ENCODE measurements at places on chromosomes 4 and X.

- H3K36me3 ChIP-seq, result no peaks in the 10 kb centered on the region
- no peaks in the 10 kb centered on the region for H3K4me1 ChIP-seq
- H3K27me3 ChIP-seq, result no peaks in the 10 kb centered on the region
- no peak overlapping the region for H3K4me3 ChIP-seq
- no peak for DNase-seq
- no peak overlapping the region for H3K27ac ChIP-seq
Measured at GRCh38 chrX:36898301-36898700, 109.9 kb upstream of the FAM47C start.

GRCh38 chr4:82467471-82467870 is 37.1 kb downstream of the ENOPH1 start:
- no peaks in the 10 kb centered on the region for H3K27me3 ChIP-seq
- no peak overlapping the region for H3K27ac ChIP-seq

DNA sequence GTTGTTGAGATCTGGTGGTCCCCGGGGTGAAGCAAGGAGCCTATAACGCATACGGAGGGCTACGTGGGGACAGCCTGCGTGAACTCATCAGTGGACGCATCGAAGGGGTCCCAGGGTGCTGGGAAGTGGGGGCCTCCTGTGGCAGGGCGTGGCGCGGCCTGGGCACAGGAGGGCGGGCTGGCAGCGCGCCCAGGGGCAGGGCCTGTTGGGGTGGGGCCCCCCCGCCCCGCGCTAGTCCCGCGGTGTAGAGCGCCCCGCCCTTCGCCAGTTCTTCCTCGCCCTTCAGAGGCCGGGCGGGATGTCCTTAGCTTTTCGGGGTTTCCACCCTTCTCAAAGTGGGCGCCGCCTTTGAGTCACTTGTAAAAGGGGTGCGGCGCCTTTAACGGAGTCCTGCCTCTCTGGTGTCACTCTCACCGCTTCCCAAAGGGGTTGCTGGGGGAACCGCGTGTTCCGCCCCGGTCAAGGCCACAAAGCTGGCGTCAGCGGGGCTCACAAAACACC is 632 bp downstream of the PLP2 start:
- H3K4me1 ChIP-seq, result no peaks in the 10 kb centered on the region
- H3K4me3 ChIP-seq, result peak overlapping the region; percentile 27
- DNase-seq, result no peak
- H3K36me3 ChIP-seq, result peaks cover 2% of the 10 kb centered on the region
- H3K27me3 ChIP-seq, result no peaks in the 10 kb centered on the region

GRCh38 chrX:45553417-45553816 is 352.7 kb upstream of the DIPK2B start:
- no peaks in the 10 kb centered on the region for H3K4me1 ChIP-seq
- H3K36me3 ChIP-seq, result no peaks in the 10 kb centered on the region
- DNase-seq, result no peak
- H3K27me3 ChIP-seq, result no peaks in the 10 kb centered on the region
- H3K27ac ChIP-seq, result no peak overlapping the region

DNA sequence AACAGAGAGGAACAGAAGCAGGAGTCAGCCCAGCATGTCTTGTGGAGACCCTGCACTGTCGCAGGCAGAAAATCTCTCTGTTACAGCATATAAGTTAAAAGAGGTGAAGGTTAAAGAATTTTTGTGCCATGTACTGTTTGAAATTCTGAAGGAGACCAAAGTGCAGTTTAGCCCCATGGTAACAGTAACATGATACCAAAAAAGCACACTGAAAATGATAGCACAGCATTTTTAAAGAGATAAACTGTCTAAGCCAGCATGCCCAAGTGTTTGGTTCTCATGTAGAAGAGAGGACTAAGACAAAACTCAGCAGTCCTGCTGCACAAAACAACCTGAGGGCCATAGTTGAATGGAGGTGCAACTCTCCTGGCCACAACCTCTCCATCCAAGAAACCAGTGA is 41.9 kb upstream of the PARM1 start:
- H3K27me3 ChIP-seq, result no peaks in the 10 kb centered on the region
- no peak overlapping the region for H3K4me3 ChIP-seq
- no peaks in the 10 kb centered on the region for H3K4me1 ChIP-seq
- no peaks in the 10 kb centered on the region for H3K36me3 ChIP-seq
- no peak overlapping the region for H3K27ac ChIP-seq
- no peak for DNase-seq

DNA sequence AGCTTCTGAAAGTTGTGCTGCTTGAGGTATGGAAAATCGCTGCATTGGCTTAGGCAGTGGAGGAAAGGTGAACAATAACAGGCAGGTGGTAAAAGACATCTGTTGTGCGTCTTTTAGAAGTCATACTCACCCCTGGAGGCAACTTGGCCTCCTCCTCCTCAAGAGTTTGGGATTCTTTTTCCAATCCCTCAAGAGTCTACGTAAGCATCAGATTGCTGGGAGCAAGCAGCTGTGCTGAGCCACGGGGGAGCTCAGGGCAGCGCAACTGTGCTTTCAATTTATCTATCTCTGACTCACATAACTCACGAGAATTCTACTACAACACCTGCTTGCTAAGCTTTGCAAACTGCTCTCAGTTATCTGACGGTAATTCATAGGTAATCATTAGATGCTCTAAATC is 6.4 kb upstream of the RBMX2 start:
- H3K36me3 ChIP-seq, result no peaks in the 10 kb centered on the region
- no peak overlapping the region for H3K4me3 ChIP-seq
- no peak overlapping the region for H3K27ac ChIP-seq
- no peak for DNase-seq

GRCh38 chr4:2940267-2941137 is 22.7 kb downstream of the NOP14 start:
- H3K27me3 ChIP-seq, result no peaks in the 10 kb centered on the region
- DNase-seq, result no peak
- H3K4me1 ChIP-seq, result no peaks in the 10 kb centered on the region

DNA sequence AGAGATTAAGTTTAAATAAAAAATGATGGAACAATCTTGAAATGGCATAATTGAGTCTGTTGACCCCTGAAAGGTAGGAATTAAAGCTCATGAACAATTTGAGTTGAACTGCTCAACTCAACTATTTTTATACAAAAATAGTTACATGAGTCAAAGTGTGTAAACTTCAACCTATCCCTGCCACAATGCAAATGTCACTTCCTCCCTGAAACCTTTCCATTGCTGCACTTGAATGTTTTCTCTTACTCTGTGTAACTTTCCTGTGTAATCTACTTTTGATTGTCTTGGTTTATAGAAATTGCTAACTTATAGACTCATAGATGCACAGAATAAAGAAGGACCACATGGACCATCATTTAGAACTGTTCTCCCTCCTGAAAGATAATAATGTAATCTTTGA is 218.5 kb downstream of the GBA3 start:
- H3K36me3 ChIP-seq, result no peaks in the 10 kb centered on the region
- no peak for DNase-seq
- H3K27me3 ChIP-seq, result no peaks in the 10 kb centered on the region

GRCh38 chrX:153924149-153924861 is 1.8 kb downstream of the ARHGAP4 start:
- peaks cover 2% of the 10 kb centered on the region for H3K36me3 ChIP-seq
- H3K27ac ChIP-seq, result no peak overlapping the region
- no peaks in the 10 kb centered on the region for H3K27me3 ChIP-seq
- no peak for DNase-seq
- 0 out of 2 replicates have a peak, but pooled peaks cover 1% of the 10 kb centered on the region for H3K4me1 ChIP-seq

DNA sequence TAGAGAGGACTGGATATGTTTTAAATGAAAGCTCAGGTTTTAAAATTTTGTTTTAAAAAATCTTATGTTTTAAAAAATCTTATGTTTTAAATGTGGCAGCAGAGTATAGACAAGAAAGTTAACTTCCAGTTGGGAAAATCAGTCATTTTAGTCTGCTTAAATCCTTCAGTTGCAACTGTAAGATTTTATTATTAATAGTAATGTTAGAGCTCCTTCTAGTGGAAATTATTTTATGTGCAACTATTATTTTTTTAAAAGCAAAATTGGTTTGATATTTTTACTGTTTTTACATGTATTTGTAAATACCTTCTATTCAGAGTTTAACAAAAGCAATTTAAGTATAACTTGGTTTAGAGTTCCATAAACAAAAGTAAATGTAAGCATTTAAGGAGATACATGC is 8.5 kb upstream of the NUDT6 start:
- H3K4me3 ChIP-seq, result no peak overlapping the region
- H3K4me1 ChIP-seq, result no peaks in the 10 kb centered on the region
- no peak overlapping the region for H3K27ac ChIP-seq

- H3K36me3 ChIP-seq, result no peaks in the 10 kb centered on the region
- H3K4me1 ChIP-seq, result no peaks in the 10 kb centered on the region
- DNase-seq, result no peak
- no peaks in the 10 kb centered on the region for H3K27me3 ChIP-seq
Measured at GRCh38 chr4:25927361-25928195, 13.6 kb downstream of the SMIM20 start.

DNA sequence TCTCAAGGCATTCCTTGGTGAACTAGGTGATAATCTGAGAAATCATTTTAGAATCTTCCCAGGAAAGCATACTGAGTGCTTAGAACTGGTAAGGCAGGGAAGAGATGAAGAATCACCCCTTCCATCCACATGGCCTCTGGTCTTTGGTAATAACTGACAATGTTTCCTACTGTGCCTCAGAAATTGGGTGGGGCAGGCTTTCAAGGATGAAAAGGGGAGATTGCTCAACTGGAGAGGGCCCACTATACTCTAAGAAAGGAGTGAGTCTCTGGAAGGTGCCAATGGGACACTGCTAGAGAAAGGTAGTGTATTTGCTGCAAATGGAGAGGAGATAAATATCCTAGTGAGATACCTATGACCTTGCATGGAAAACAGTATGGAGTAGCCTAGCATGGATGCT is 135.0 kb upstream of the SCML1 start:
- DNase-seq, result no peak
- no peaks in the 10 kb centered on the region for H3K36me3 ChIP-seq
- H3K27me3 ChIP-seq, result no peaks in the 10 kb centered on the region
- no peak overlapping the region for H3K27ac ChIP-seq
- H3K4me3 ChIP-seq, result no peak overlapping the region

- DNase-seq, result no peak
- no peaks in the 10 kb centered on the region for H3K36me3 ChIP-seq
- no peak overlapping the region for H3K27ac ChIP-seq
- no peaks in the 10 kb centered on the region for H3K4me1 ChIP-seq
- H3K27me3 ChIP-seq, result no peaks in the 10 kb centered on the region
- no peak overlapping the region for H3K4me3 ChIP-seq
Measured at GRCh38 chr4:184583738-184584502, 65.3 kb downstream of the CASP3 start.

DNA sequence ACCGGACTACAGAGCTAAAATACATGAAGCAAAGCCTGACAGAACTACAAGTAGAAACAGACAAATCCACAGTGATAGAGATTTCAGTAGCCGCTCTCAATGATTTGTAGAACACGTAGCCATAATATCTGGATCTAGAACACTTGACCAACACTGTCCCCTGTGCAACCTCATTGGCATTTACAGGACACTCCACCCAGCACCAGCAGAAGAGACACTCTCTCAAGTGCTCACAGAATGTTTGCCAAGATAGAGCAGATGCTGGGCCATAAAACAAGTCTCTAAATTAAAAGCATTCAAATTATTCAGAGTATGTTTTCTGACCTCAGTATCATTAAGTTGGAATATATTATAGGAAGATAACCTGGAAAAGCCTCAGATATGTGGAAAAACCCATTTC is 21.7 kb downstream of the HTT start:
- H3K27ac ChIP-seq, result no peak overlapping the region
- no peak overlapping the region for H3K4me3 ChIP-seq
- H3K36me3 ChIP-seq, result peaks cover 8% of the 10 kb centered on the region
- no peaks in the 10 kb centered on the region for H3K4me1 ChIP-seq
- no peak for DNase-seq

DNA sequence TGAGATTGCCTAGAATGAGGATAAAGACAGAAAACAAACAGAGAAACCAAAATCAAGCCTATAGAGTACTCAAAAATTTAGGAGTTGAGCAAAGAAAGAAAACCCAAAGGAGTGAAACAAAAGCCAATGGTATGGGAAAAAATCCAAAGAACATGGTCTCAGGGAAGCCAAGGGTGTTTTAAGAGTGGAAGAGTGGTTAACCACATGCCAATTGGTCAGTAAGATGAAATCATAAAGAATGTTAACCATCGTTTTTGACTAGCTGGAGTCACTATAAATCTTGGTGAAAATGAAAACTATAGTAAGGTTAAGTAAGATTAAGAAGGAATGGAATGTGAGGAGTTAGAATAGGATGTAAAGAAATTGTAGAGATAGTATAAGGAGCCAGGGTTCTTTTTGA is 64.7 kb upstream of the RPL34 start:
- no peak overlapping the region for H3K4me3 ChIP-seq
- DNase-seq, result no peak
- no peaks in the 10 kb centered on the region for H3K27me3 ChIP-seq
- no peaks in the 10 kb centered on the region for H3K4me1 ChIP-seq
- no peaks in the 10 kb centered on the region for H3K36me3 ChIP-seq
- H3K27ac ChIP-seq, result no peak overlapping the region

DNA sequence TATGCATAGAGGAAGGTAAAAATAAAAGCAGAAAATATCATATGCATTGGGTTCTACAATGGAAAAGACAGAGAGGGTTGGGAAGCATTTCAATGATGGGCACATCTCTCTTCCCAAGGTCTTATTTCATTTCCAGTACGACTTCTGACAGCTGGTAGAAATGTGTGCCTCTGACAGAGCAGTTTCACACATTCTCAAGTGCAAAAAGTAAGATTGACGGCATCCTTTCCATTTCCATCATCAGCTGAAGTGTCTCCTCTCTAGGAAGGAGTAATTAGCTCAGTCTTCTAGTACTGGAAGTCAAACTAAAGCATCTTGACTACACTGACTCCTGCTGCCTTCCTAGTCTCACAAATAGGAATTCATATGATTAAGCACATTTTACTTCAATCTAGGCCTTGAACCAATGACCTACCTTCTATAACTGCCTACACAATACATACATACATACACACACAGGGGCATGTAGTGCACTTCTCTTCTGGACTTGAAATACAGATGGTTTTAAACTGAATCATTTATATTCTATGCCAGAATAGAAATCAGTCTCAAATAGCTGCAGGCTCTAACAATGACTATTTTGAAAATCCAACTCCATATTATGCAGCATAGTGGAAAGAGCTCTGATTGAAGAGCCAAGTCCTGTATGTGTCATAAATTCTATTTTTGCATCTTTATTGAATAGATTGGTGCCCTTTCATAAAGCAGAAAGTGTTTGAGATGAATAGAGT is 473.4 kb downstream of the INPP4B start:
- no peak overlapping the region for H3K27ac ChIP-seq
- H3K36me3 ChIP-seq, result no peaks in the 10 kb centered on the region
- DNase-seq, result no peak
- no peaks in the 10 kb centered on the region for H3K4me1 ChIP-seq
- no peaks in the 10 kb centered on the region for H3K27me3 ChIP-seq
- H3K4me3 ChIP-seq, result no peak overlapping the region

DNA sequence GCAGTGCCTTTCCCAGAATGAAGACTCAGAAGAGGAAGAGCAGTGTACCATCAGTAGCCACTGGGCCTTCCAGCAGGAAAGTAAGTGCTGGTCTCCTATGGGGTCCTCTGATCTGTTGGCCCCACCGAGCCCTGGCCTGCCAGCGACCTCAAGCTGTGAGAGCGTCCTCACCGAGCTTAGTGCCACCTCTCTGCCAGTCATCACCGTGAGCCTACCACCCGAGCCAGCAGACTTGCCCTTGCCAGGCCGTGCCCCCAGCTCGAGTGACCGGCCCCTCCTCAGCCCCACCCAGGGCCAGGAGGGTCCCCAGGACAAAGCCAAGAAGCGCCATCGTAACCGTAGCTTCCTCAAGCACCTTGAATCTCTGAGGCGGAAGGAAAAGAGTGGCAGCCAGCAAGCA is 69.7 kb downstream of the STARD8 start:
- H3K36me3 ChIP-seq, result 0 out of 2 replicates have a peak, but pooled peaks cover 2% of the 10 kb centered on the region
- DNase-seq, result no peak
- H3K4me1 ChIP-seq, result no peaks in the 10 kb centered on the region
- no peaks in the 10 kb centered on the region for H3K27me3 ChIP-seq

Data from iPS DF 6.9 (cell line).